ENCODE measurements at places on chromosomes 16 and 17.

- DNase-seq: no peak
Observed at GRCh38 chr17:64564098-64564497, 57.3 kb downstream of the CEP95 start.

DNA sequence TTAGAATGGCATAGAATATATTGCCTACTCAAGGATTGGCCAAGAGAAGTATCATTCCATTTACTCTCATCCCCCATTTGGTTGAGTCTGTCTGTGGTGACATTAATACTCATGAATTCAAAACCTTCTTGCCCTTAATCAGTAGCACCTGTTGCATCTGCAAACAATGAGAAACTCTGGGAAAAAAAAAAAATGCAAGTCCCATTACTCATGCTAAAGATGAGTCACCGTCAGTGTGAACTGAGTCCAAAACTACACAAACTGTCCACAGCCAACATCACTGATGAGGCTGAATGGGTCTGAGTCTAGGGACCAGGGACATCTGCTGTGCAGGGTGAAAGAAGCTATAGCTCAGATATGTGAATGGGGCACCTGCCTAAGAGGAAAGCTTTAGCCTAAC, 96.9 kb upstream of the ADAMTS18 start:
- DNase-seq: no peak

DNA sequence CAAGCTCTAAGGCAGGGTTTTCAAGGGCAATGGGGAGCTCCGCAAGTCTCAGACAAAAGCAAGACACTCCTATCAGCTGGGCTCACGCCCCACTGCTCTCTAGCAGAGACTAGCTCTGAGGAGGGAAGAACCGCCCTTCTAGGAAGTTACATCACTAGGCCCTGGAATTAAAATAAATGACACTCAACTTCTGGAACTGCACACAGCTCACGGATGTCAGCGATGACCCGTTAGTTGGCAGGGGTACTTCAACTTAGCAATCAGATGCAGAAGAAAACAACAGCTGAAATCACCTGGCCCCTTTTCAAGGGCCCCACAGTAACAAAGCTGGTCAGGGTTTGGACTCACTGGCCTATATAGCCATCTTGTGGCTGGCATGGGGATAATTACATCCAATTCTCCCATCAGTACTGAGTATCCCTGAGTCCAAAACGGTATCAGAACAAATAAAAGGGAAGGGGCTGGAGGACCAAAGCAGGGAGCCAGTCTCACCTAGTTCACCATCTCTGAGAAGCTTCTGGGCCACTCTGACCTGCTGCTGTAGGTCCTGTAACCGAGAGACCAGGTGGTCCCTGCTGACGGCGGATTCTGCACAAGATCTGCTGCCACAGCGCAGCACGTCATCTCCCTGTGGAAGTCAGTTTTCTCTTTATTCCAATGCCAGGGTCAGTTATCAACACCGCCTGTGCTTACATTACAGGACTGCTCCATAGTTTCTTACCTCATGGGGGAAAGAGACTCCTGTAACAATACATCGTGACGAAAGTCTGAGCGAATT, 22.2 kb downstream of the SERPINF1 start:
- peak; percentile 86 for DNase-seq

DNA sequence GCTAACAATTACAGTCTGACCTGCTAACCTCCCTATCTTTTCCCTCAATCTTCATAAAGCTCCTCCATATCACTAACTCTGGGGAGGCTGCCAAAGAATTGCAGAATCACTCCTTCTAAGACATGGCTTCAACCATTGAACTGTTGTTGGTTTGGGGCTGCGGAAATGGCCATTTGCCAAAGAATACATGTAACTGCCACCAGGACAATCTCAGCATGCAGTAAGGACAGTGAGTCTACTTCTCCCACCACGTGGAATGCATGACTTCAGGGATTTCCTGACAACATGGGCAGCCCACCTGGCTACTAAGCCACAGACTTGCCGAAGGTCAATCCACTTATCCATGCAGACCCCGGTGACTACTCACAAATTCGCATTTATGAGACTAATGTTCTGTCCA, 104.3 kb upstream of the NUDT7 start:
- no peak for DNase-seq

DNA sequence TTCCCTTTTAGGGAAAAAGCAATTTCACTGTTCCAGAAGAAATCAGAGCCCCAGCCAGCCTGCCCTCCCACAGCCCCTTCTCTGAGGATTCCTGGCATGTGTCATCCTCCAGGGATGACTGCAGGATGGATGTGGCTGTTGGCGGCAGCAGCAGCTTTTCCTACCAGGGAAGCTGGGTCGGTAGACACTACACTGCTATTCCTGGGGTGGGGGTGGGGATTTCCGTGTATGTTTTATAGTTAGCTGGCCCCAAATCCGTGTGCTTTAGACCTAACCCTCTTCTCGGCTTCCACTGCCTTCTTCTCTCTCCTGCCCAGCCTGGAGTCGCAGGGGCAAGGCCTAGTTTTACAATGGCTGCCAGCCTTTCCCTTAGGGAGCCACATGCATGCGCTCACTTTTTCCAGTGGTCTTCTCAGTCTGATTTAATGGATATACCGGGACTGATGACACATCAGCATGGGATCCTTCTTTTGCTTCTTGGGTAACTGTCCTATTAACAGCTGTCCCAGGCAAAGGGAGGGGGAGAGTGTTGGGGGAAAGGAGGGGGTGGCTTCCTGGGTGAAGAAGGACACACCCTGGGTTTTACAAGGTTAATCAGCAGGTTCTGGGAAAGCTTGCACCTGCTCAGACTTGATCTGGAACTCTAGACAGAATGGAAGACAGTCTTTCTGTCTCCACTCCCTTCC, 2.7 kb upstream of the NFE2L1 start:
- DNase-seq: no peak

DNA sequence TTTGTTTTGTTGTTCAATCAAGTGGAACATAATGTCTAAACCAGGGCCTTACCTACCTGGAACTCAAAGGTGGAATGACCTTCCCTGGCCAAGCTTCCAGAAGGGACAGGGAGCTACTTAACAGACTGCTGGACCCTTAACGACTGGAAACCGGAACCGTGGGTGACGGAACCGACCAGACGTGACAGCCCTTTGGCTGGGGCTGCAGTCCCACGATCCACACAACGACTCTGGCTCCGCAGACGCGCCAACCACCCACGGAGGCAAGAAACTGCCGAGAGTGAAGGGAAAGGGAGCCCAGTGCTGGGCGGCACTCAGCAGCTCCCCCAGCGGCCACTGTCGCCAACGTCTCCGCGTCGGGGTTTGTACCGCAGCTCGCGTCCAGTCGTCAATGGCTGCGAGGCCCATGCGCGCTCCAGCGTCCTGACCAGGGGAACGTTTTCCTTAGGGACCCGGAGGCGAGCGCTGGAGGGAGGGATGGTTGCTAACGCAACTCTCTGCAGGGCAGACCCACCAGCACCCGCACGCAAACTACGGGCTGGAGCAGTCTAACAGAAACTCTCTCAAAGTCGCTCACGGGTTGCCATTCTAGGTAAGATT, 5.5 kb upstream of the KIF22 start:
- DNase-seq: peak; percentile 69

DNA sequence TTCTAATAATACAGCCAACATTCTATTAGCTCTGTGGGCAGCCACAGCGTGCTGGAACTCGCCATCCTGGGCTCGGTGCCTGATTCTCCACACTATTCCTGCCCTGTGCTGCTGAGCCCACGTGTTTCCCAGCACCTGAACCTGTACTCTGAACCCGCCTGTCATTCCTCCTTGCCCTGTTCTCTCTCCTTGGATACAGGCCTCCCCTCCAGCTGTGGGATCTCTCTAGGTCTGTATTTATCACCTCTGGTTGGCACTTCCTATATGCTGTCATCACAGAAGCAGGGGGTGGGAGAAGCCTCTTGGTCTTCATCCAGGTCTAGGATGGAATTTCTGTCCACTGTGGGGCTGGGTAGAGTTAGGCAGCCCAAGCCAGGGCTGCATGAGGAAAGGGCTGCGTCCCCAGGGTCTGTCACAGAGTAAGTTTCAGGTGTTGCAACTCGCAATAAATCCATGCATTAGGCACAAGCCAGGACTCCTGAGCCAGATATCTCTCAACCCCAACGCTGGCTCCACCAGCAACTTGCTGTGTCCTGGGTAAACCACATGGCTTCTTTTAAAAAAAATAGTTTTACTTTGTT, 56.0 kb downstream of the ABAT start:
- DNase-seq: no peak

DNA sequence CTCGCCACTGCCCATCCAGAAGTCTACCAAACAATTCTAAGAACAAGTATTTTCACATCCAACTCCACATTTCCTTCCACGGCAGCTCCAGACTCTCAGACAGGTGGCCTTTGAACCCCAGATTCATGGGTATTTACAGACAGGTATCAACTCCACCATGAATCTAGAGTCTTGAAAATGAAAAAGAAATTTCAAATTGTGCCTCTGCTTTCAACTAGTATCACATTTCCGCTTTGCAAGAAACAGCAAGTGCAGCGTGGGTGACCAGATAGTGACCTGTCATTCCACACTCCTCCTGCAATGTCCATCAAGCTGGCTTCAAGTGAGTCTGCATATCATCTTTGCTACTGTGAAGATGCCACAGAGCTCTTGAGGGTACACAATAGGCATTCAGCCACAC, 232.4 kb upstream of the RPL38 start:
- no peak for DNase-seq

DNA sequence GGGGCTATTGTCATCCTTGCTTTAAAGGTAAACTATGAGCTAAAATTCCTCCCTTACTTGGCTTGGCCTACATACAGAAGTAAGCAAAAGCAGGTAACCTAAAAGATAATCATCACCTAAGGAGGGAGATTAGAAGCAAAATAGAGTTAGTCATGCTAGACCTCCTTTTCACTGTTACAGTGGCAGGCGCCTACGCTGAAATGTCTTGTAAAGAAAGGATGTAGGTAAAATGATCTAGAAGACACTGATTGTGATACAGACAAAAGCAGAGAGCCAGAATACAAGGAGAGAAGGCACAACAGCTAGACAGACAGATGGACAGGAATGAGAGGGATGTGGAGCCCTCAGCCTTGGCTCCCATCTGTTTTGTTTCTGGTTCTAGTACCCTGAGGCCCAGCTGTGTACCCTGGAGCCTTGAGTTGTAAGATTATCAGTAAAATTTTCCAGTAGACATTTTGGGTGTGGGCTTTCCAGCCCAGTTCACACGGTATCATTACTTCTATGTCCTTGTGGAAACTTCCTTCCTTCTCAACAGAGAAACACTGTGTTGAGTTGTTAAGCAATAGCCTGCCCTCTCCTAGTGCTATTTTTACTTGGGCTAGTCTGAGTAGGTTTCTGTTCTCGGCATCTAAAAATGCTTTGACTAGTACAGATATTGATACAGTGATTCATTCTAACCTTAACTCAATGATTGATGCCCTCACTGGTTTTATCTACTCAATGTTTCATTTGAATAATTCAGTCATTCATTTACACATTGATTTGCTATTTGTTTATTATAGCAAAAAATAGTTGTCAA, 7.7 kb upstream of the C16orf78 start:
- no peak for DNase-seq

DNA sequence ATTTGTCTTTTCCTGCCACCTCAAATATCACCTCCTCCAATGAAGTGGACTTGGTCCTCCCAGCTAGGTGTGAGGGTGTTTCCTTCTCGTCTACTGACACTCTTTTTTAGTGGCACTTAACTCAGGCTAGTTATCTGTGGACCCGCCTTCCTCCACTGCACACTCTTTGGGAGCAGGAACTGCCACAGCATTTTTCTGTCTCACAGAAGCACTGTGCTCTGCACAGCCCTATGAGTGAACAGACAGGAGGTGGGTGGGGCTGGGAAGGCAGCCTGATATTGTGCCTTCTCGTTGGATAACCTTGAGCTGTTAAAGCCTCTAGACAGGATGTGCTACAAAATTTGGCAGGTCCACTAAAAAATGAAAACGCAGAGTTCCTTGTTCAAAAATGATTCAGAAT, 31.9 kb upstream of the HOXB13 start:
- DNase-seq: no peak

DNA sequence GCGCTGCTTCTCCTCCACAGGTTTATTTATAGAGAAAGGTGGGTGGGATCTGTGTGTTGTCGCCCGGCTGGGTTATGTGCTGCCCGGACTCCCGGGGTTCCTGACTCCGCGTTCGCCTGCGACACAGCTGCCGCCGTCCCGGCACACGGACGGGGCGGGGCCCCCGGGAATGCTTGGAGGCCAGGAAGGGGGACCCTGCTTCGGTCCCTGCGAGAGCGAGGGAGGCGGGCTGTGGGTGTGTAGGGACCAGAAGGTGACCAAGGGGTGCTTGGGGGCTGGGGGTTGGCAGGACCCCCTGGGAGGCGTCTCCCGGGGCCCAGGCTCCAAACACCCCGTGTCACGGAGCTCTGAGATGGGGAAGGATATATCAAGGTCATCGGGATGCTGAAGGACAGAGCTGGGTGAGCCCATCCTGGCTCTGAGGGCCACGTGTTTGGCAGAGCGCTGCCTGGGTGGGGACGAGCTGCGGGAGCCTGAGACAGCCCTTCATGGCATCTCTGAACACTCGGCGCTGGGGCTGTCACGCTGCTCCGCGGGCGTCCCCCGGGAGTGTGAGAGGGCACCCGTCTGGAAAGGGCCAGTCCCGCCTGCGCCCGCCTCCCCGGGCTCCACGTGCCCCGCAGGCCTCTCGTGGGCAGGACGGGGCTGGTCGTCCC, 4.2 kb downstream of the CACNA1H start:
- DNase-seq: no peak

- DNase-seq: no peak
Observed at GRCh38 chr17:19501219-19501618, 32.4 kb upstream of the SLC47A1 start.

- DNase-seq: no peak
Observed at GRCh38 chr17:733743-734142, 1.3 kb downstream of the TLCD3A start.

- DNase-seq: no peak
Observed at GRCh38 chr16:2415085-2415484, 14.2 kb upstream of the CCNF start.

GRCh38 chr16:89495121-89495520, 4.8 kb upstream of the ANKRD11 start:
- no peak for DNase-seq

- DNase-seq: no peak
Observed at GRCh38 chr17:935485-935884, 44.1 kb downstream of the NXN start.

DNA sequence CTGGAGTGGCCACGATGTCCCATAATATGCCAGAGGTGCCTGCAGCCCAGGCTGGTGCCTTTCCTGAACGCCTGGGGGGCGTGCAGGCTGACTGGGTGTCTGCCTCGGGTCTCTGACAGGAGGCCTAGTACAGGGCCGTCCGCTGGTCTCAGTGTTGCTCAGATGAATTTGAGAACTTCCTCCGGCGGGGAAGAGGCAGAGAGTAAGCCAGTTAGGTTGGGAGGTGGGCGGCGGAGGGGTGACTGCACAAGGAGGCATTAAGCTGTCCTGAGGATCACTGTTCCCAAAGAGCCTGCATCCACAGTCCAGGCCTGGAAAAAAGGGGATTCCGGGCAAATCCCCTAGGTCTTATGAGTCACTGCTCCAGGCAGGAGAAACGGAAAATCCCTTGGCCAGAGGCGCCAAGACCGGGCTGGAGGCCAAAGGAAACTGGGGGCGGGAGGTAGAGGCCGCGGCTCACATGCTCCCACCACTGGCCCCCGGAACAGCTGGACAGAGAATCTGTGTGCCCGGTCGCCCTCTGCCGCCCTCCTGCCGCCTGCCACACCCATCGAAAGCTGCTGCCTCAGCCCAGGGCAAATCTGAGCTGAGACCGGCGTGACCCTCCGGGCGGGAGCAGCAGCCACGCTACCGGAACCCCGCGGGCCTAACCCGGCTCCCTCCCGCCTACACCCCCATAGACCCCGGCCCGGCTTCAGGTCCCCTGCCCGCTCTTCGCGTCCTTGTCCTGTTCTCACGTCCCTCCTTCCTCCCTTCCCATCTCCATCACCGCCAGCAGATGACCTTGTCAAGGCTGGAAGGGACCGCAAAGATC, 1.2 kb downstream of the TRIM47 start:
- no peak for DNase-seq

All from CD14-positive monocyte (primary cell).